ENCODE measurements at places on chromosomes 4 and X.
A peak's percentile ranks its signal among the peaks of the same experiment; 100 is the strongest.

GRCh38 chrX:16014171-16014570, 109.2 kb upstream of the GRPR start:
- no peak for DNase-seq

GRCh38 chr4:114180481-114180880, 201.0 kb upstream of the ARSJ start:
- DNase-seq, result peak; percentile 58

DNA sequence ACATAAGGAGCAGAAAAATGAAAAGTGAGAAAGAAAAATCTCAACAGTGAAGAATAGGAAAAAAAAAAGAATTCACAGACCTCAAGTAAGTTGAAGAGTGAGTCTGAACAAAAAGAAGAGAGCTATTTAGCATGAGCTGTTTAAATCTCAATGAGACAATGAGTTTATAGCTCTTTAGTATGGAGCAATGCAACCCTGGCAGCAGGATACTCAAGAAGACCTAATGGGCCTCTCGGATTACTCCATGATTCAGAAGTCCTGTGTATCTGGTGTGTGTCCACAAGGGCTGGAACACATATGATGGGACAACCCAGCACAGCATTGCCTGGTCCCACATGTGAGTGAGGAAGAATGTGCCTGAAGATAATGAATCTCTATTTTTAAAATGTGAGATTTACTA, 563.1 kb upstream of the INTU start:
- DNase-seq, result no peak

GRCh38 chrX:104660092-104660491, 94.1 kb downstream of the IL1RAPL2 start:
- no peak for DNase-seq

DNA sequence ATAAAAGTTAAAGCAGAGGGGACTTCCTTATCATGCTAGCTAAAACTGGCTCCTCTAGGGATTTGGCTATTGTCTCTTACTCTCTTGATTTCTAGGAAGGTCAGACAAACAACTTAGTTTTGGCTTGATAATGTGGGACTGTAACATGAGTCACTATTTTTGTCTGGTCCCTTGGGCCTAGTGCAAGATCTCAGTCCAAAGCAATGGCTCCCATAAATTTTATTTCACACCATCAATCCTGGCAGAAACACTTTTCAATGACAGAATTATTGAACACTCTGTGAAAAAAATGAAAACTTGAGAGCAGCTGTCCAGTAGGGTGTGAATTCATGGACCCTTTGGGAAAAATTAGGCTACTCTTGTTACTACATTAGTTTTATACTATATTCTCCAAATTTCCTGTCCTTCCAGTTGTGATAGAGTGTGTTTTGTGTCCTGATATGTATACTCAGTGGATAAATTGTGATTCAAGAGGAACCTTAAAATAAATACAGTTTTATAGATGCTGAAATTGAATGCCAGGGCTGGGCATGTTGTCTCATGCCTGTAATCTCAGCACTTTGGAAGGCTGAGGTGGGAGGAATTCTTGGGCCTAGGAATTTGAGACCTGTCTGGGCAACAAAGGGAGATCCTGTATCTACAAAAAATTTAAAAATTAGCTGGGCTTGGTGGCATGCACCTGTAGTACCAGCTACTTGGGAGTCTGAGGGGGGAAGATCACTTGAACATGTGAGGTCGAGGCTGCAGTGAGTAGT, 10.8 kb upstream of the SNCA start:
- DNase-seq, result no peak

DNA sequence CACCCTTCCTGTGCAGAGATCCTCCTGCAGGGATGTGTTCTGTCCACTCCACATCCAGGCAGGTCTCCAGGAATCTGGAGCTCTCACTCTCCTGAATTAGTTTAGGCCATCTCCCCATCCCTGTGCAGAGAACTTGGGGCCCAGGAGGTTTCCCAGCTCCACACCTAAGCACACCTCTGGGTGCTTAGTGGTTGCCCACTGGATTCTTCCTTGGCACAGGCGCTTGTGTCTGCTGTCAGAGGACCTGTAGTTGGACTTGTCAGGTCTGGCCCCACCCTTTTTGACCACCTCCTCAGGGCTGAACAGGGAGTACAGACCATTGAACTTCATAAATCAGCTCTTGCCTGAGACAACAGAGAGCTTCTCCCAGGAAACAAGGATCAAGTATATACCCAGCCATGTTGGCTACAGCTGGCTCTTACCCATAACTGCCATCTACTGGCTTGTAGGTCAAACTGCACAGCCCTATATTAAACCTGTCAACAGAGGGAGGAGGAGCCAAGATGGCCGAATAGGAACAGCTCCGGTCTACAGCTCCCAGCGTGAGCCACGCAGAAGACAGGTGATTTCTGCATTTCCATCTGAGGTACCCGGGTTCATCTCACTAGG, 275.5 kb downstream of the PPARGC1A start:
- DNase-seq, result peak; percentile 53

- DNase-seq, result no peak
These were observed 10.0 kb upstream of the RNF128 start for GRCh38 chrX:106716463-106716862.

GRCh38 chr4:49000806-49001205, 14.7 kb downstream of the CWH43 start:
- no peak for DNase-seq

GRCh38 chr4:5710065-5710960, 688 bp upstream of the EVC start:
- DNase-seq, result peak; percentile 3

DNA sequence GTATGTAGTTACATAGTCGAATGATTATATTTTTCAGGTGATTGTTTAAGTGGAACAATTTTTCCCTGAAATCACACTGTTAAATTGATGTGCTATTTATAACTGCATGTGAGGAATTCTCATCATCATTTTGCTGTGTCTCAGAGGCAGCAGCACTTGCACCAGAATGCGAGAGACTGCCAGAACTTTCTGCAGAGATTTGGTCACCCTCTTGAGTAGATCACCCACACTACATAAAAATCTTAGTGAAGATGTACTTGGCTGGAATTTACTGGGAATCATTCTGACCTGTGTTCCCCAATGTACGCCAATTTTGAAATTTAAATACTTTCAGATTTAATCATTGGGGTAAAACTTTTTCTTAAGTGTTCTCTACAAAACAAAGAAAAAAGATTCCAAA, 5.4 kb downstream of the UGT2B4 start:
- DNase-seq, result no peak

- DNase-seq, result peak; percentile 36
These were observed 277.8 kb downstream of the TENM3 start for GRCh38 chr4:182521011-182521410.

GRCh38 chr4:90025248-90025647, 101.9 kb upstream of the CCSER1 start:
- DNase-seq, result no peak

- DNase-seq, result no peak
These were observed 116.6 kb upstream of the DIAPH2 start for GRCh38 chrX:96568071-96568470.

DNA sequence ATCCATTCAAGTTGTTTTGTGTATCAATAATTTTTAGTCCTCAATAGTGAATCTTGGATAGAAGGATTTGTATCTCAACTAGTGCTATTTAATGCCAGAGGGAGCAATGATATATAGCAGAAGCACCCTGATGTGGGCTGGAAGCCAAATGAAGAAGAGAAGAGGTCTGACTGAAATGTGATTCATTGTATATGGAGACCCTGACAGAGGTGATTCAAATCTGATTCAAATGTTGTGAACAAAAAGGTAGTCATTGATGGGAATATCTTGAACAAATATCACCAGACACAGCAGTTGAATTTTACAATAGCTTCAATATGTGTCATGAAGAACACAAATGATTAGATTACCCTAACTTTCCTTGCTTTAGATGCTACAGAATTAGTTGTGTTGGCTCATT, 27.5 kb upstream of the SULT1B1 start:
- DNase-seq, result peak; percentile 26

DNA sequence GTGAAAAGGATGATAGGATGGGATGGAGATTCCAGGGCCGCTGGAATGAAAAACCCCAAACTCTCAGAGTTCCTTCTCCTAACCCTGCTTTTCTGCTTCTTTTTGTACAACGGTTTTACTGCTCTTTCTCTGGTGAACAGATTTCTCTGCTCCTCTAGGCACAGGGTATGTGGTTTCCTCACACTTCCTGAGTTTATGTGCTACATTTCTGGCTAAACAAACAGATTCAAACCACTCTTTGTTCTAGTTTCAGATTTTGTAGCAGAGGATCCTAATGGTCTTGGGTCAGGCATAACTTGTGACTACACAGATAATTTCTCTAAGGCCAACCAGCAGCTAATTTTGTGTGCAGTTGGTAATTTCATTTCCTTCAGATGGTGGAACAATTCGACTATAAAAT, 52.6 kb downstream of the OSTC start:
- DNase-seq, result no peak

DNA sequence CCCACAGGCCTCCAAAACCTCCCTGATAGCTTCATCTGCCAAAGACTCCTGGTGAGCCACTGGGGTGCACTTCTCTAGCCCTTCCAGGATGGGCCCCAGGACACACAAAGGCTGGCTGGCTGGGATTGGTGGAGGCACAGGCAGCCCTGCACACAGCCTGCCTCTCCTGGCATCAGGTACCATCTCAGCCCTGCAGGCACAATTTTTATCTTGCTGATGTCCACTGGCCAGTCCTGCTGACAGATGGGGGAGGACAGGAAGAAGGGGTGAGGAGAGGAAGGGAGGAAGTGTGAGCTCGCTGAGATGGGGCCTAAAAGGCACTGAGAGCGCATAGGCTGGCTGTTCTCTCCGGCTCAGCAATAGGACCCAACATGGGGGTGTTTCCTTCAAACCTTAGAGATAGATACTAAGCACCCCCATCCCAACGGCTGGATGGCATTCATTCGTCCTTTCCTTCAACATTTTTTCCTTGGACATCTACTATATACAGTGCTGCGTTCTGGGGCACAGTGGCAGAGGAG, 92.7 kb downstream of the PJA1 start:
- DNase-seq, result peak; percentile 19

- no peak for DNase-seq
These were observed 28.8 kb downstream of the PRDM8 start for GRCh38 chr4:80226094-80226493.

- DNase-seq, result no peak
These were observed 23.8 kb downstream of the PTTG2 start for GRCh38 chr4:37983951-37984350.

DNA sequence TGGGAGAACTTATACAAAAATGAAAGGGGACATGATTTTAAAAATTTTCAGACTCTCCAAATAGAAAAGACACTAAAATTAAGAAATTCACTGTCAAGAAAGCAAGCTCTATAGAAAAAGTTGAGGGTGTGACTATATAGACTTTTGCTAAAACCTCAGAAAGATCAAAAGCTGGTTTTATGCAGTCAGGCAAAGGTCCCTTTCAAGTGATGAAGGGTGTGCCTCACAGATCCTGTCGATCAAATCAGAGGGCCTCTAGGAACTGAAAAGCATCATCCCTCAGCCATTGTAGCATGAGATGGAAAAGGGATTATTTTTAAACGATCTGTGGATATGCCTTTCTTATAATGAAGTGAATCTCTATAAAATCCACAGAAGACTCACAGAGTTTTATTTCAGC, 116.5 kb downstream of the FAM13A start:
- DNase-seq, result no peak

GRCh38 chr4:124555959-124556358, 156.6 kb downstream of the ANKRD50 start:
- no peak for DNase-seq

DNA sequence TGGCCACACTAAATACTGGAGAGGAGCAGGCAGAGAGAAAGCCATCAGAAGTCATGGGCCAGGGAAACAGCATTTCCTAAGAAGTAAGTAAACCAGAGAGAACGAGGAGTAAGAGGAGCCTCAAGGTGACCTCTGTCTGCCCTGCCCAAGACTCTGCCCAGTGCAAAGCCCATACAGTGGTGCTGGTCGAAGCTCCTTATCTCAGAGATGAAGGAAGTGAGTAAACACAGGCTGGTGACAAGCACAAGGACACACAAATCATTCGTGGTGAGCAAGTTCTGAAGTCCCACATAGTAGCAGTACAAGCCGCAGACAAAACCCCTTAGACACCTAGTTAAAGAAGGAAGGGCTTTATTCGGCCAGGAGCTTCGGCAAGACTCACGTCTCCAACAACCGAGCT, 62.7 kb downstream of the DCTD start:
- no peak for DNase-seq

Measured in NCI-H226 (cell line).